ENCODE measurements at places on chromosomes 5 and 9. TPM values are rescaled to one million over a fixed set of nuclear protein-coding genes. Genes with fewer than 3 reads are reported as not detected.

The NKD2 gene
- 22.9 TPM for total RNA-seq

The SLC36A3 gene
- total RNA-seq: not detected

The KCNIP1 gene
- 3.6 TPM for total RNA-seq

The FST gene
- total RNA-seq: not detected

Measured in A673 (cell line).